T-cell (primary cell): ENCODE measurements at places on chromosomes 6 and 20.

- DNase-seq = no peak
Measured at GRCh38 chr6:82367704-82368103, 4.1 kb downstream of the TPBG start.

DNA sequence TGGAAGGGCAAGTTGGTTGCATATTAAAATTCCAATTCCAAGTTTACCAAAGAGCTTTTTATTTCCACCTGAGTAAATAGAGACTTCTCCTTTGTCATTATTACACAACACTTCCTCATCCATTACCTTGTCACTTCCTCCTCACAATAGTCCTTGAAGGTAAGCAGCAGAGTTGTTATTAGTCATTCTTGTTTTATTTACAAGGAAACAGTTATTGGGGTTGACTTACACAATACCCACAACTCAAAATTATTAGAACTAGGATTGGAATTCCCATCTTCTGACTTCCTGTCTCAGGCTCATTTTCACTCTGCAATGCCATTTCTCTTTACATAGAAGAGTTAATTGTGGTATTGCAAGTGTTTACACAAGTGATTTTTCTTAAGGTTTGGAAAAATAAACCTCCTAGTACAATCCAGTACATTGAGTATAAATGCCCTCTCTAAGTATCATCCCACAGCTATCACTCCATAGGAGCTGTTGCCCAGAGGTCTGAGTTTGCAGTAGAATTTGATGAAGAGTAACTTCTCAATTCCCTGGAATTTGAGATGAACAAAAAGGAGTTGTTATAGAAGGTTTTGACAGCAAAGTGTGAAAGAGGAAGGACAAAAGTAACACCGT lies 28.9 kb upstream of the MTRF1L start:
- no peak for DNase-seq

- no peak for DNase-seq
Measured at GRCh38 chr6:21679761-21680265, 86.3 kb downstream of the SOX4 start.

- no peak for DNase-seq
Measured at GRCh38 chr6:161168281-161168891, 105.5 kb downstream of the AGPAT4 start.

DNA sequence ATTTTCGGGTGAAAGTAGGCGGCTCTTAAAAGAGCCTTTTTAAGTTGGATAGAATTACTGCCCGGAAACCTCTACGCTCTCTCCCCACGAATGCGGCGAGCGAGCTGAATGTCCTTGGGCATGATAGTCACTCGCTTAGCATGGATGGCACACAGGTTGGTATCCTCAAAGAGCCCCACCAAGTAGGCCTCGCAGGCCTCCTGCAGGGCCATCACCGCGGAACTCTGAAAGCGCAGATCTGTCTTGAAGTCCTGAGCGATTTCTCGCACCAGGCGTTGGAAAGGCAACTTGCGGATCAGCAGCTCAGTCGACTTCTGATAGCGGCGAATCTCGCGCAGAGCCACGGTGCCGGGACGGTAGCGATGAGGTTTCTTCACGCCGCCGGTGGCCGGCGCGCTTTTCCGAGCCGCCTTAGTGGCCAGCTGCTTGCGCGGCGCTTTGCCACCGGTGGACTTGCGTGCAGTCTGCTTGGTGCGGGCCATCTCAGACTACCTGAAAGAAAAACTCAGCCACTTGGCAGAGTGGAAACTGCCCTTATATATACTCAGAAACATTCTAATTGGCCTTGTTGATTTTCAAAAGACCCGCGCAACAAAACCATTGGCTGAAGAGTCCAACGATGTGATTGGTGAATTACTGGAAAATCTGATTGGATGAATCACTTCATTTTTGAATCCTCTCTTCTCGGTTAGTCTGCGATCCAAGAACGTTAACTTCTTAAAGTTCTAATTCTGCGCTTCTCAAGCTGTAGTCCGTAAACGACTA lies 93.9 kb upstream of the BTN3A2 start:
- DNase-seq = peak; percentile 82

GRCh38 chr6:79776076-79776475 lies 144.9 kb downstream of the SH3BGRL2 start:
- DNase-seq = no peak

- no peak for DNase-seq
Measured at GRCh38 chr6:41942067-41942851, 651 bp upstream of the CCND3 start.

- DNase-seq = no peak
Measured at GRCh38 chr20:43767686-43768474, 41.1 kb upstream of the GTSF1L start.

DNA sequence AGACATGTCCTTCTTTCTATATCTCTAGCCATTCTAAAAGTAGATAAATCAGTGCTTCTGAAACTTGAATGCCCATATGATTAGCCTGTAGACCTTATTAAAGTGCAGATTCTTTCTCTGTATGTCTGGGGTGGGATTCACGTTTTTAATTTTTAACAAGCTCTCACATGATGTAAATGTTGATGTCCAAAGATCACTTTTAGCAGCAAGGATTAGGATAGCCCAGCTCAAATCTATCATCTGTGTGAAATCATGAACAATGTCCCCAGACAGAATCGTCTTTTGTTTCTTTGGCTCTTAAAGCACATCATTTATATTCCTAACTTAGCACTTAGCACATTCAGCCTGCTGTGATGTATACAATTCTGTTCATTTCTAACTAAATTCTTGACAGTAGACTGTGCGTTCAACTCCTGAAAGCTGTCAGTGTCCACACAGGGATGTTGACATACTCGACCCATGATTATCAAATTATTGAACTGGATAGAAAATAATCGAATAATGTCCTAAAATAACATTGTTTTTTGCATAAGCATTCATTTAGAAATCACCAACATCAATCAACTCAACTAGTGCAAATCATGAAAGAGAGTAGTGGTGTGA lies 102.1 kb upstream of the MLIP start:
- no peak for DNase-seq

- DNase-seq = no peak
Measured at GRCh38 chr6:54002116-54002515, 109.1 kb upstream of the MLIP start.

DNA sequence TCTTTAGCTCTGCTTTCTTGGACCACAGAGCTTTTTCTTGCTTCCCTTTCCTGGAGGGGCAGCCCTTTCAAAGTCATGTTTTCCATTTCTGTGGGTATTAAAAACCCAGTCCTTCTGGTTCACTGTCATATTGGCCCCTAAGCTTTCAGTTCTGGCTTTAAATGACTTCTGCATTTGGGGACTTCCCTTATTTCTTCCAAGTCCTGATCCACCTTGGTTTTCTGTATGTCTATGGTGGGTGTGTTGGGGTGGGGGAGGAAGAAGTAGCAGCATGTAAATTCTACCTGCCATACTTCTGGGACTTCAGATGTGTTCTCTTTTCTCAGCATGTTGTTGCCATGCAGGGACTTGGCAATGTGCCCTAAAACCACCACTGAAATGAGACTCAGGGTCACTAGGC lies 77.1 kb upstream of the EMILIN3 start:
- DNase-seq = no peak

DNA sequence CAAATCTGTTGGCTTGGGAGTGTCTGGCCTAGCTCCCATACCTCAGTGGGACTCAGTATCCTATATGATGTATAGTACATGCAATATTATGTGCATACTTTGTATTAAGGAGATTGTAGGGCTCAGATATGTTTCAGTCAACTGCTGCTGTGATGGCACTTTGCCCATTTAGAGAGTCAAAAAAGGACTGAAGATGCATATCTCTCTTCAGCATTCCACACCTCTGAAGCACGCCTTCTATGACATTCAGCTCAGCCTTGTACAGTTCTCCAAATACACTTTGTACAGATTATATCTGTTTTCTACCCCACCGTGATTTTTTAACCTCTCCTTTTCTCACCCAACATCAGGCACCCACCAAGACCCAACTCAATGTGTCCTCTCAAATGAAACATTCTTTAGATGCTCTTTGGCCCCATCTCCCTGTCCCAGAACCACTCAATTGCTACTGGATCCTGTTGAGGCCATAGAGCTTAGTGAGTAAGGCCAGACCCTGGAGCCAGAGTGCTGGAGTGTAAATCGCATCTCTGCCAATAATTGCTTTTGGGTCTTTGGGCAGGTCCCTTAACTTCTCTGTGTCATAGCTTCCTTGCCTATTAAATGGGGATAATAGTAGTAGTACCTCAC lies 15.6 kb downstream of the ENPP1 start:
- DNase-seq = no peak

DNA sequence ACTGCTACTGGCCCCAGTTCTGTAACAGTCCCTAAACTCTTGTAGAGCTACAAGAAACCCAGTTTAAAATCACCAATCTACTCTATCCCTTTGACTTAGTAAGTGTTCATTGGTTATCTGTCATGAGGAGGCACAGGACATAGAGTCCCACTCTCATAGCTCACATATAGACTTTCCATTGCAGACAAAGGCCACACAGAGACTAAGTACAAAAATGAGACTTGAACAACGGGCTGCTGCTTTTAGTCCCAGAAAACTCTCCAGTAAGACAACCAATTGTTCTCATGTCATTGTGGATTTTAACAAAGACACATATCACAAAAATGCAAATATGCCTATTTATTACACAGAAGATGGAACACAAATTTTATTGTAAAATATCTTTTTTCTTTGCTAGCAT lies 197.4 kb downstream of the PTPRK start:
- no peak for DNase-seq

- DNase-seq = no peak
Measured at GRCh38 chr20:58992911-58993310, 11.9 kb downstream of the NELFCD start.

DNA sequence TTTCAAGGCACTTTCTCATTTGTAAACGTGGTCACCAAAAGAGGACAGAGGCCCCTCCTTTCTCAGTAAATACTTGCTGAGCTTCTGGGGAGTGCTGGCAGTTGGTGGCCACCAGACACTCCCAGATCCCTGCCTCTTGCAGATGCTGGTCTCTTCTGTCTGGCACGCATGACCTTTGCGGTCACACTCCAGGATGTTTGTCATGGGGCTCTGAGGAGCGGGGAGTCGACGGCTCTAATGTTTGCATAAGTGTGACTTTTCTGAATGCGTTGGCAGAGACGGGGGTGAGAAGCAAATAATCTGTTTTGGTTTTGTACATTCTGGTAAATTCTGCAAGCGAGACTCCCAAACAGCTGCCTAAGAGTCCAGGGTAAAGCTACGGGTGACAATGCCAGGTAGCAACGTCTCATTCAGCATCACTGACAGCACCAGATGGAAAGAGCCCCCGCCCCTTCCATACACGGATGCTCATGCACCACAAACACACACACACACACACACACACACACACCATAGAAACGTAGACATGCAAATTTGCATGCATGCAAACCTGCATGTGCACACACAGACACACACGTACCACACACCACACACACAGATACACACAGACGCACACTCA lies 101.1 kb downstream of the YTHDF1 start:
- no peak for DNase-seq

GRCh38 chr20:906703-907270 lies 9.3 kb downstream of the ANGPT4 start:
- no peak for DNase-seq

- DNase-seq = peak; percentile 1
Measured at GRCh38 chr6:151757506-151757955, 50.0 kb upstream of the ESR1 start.

DNA sequence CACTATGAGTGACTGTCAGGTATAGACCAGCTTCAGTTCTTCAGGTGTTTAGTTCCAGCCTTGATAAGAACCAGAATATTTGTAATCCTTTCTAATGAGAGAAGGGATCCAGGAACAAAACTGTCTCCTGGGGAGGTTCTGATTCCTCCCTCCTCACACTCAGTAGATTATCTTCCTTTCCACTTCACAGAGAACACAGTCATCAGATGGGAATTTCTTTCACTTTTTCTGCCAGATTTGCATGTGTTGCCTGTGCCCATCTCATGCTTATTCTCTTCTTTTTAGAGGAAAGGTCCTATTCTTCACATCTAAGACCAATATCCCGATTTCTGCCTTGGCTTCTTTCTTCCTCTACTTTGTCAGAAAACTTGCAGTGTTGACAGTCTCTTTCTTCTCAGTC lies 50.8 kb downstream of the CD109 start:
- DNase-seq = no peak

GRCh38 chr6:92216717-92217116 lies 1202.6 kb downstream of the EPHA7 start:
- no peak for DNase-seq

DNA sequence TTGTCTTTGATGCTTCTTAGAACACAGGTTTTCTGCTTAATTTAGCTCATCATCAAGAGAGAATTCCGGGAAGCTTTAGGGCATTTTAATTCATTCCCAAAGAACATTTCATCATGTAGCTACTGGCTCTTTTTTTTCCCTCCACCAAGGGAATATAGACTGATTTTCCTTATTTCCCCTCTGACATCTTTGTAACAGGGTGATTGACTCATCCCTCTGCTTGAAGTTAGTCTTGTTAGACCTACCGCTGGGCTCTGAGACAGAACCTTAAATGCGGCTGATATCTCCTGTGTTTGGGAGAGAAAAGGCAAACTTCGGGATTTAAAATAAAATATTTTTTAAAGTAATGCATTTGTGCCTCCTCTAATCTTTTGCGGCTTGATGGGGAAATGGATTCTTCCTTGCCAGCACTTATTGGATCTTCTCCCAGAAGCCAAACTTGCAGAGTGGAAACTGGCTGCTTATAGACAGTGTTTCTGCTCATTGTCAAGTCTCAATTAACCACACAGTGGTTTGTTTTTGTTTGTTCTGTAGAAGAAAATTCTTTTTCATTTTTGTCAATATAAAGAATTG lies 272.7 kb upstream of the PLCB4 start:
- no peak for DNase-seq

DNA sequence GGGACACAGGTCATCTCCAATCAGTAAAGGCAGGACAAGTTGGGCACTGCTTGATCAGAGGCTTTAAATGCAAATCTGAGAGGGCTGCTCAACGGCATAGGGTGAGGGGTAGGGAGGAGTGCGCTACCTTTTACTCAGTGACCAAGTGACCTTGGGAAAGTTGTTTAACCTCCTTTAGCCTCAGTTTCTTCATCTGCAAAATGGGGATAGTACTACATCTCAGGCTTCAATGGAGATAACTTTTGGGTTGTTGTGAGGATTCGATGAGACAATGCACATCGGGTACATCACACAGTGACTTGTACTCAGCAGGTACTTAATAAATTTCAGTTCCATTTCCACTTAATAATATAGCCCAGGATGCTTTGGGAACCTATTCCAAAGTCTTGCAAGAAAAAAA lies 22.6 kb downstream of the MDGA1 start:
- DNase-seq = no peak
